ENCODE measurements at places on chromosomes 1 and 21.
A peak's percentile ranks its signal among the peaks of the same experiment; 100 is the strongest.

DNA sequence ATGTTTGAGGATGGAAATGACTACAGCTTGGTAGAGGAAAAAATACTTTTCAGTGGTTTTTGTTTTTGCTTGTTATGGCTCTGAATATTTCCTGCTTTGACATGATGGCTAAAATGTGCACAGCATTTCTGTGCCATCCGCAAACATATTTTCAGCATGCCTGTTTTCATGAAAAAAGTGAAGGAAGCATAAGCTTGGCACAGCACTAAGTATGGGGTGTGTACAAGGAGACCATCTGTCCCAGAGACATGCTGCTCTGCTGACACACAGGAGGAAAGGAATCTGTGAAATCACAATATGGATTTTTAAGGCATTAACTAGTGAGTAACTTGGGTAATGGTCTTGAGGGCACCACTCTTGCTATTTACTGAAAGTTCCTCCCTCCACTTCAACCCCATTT lies 595.5 kb downstream of the RWDD3 start:
- no peak for DNase-seq

DNA sequence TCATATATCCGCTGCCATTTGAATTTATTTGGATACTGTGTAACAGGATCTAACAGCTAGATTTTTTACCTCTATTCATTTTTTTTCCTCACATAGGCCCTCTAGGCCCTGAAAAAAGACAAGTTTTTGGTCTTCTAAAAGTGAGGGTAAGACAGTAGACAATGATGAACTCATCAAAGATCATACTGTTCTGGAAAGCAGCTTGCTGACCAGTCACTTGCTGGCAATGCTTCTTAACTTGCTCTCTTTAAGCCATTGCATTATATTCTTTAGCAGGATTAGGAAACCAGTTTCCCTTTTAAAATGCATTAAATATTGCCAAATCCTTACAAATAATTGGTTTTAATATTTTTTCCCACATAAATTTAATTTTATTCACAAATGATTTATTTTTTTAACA lies 65.5 kb downstream of the SYT14 start:
- DNase-seq: no peak

GRCh38 chr1:192786576-192786975 lies 22.3 kb upstream of the RGS2 start:
- DNase-seq: no peak

- DNase-seq: no peak
Measured at GRCh38 chr1:209927466-209927865, 10.6 kb upstream of the SYT14 start.

GRCh38 chr1:211713231-211713630 lies 37.8 kb upstream of the NEK2 start:
- DNase-seq: no peak

GRCh38 chr1:193260056-193260745 lies 73.8 kb upstream of the B3GALT2 start:
- DNase-seq: no peak

DNA sequence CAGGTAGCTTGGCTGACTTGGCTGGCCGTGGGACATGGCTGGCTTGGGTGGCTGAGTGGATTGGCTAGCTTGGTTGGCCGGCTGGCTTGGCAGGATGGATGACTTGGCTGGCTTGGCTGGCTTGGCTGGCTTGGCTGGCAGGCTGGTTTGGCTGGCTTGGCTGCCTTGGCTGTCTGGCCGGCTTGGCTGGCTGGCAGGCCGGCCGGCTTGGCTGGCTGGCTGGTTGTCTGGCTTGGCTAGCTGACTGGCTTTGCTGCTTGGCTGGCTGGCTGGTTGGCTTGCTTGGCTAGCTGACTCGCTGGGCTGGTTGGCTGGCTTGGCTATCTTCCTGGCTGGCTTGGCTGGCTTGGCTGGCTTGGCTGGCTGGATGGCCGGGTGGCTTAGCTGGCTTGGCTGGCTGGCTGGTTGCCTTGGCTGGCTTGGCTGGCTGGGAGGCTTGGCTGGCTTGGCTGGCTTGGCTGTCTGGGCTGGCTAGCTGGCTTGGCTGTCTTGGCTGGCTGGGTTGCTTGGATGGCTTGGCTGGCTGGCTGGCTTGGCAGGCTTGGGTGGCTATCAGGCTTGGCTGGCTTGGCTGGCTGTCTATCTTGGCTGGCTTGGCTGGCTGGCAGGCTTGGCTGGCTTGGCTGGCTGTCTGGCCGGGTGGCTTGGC lies 129.7 kb upstream of the FAM72C start:
- DNase-seq: no peak

DNA sequence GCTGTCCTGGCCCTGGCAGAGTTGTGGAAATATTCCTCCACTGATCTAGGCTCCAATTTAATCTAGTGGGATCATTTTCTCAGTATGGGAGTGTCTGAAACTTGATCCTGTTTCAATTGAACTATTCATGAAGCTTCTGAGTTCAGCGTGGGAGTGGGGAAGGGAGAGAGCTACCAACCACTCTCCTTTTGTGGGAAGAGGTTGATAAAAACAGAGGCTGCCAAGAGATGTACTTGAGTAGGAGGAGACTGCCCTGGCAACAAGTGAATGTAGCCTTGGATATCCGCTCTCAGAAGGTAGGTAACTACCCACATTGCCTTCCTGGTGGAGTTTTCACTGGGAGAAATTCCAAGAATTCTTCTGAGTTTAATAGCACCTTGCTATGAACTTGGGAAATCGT lies at the start of gene CTXND2:
Gene CTXND2 (plus strand): TSS at position 119 of the 400 bp plus-strand sequence. CDS start 25,179 bp downstream, outside the sequence.
- no peak for DNase-seq

DNA sequence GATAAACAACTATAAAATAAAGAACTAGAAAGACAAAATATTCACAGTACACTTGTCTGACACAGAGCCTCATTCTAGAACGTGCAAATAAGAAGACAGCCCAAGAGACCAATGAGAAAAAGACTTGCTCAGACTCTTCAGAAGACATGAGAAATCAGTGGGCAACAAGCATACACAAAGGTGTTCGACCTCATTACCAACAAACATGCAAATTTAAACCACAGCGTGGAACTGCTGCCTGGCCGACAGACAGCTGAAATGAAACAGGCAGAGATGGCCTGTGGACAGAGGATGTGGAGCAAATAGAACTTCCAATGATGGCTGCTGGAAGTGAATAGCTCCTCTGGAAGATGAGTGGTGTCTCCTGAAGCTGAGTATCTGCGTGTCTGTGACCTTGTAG lies 22.4 kb upstream of the COL6A1 start:
- DNase-seq: no peak

GRCh38 chr1:157691285-157691920 lies 9.2 kb downstream of the FCRL3 start:
- DNase-seq: no peak

DNA sequence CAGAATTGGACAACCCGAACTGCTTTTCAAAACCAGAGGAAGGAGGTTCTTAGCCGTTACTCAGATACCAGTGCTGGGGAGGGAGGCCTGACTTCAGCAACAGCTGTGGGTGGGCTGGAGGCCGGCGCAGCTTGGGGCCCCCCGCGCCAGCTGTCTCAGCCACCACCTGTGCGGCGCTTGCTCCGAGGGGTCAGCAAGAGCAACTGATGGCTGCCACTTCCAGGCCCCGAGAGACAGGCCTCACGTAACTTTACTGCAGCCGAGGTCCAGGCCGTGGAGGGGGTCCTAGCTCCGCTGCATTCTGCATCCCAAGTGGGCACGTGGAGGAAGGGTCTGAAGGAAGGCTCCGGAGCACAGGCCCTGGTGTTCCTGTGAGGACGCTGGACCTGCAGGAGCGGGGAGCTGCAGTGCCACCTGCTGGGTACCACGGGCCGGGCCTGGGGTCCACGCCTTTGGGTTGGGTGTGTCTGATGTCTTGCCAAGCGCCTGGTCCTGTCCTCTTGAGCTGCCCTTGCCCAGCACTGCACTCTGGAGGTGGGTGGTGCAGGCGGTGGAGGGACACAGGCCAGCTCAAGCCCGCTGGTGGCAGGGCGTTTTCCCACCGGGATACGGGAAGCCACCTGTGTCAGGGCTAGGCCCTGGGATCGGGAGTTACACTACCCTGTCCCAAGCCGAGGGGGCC lies 9.8 kb downstream of the THAP3 start:
- no peak for DNase-seq

GRCh38 chr1:97680470-97680869 lies 240.4 kb downstream of the DPYD start:
- no peak for DNase-seq

GRCh38 chr1:167457936-167458584 lies 60.3 kb downstream of the CD247 start:
- DNase-seq: no peak

- DNase-seq: no peak
Measured at GRCh38 chr1:103109311-103109920, 1.1 kb upstream of the COL11A1 start.

DNA sequence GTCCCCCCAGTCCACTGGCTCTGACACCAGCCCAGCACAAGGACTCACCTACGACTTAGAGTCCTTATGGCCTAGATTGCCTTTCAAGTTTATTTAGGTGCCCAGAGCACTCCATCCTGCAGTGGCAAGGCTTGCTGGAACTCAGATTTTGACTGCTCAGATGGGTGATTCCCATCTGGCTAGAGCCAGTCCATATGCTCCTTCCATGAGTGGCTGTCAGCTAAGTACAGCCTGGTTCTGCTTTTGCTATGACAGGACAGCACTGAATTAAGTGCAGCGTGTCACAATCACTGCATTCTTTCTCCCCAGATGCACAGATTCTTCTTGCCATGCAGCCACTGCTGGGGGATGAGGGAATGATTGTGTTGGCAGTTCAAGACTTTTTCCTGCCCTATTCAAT lies 43.8 kb downstream of the GPR52 start:
- DNase-seq: no peak

- DNase-seq: no peak
Measured at GRCh38 chr21:31360717-31361116, 16.7 kb upstream of the TIAM1 start.

GRCh38 chr1:67839826-67840225 lies 6.6 kb upstream of the GNG12 start:
- no peak for DNase-seq

DNA sequence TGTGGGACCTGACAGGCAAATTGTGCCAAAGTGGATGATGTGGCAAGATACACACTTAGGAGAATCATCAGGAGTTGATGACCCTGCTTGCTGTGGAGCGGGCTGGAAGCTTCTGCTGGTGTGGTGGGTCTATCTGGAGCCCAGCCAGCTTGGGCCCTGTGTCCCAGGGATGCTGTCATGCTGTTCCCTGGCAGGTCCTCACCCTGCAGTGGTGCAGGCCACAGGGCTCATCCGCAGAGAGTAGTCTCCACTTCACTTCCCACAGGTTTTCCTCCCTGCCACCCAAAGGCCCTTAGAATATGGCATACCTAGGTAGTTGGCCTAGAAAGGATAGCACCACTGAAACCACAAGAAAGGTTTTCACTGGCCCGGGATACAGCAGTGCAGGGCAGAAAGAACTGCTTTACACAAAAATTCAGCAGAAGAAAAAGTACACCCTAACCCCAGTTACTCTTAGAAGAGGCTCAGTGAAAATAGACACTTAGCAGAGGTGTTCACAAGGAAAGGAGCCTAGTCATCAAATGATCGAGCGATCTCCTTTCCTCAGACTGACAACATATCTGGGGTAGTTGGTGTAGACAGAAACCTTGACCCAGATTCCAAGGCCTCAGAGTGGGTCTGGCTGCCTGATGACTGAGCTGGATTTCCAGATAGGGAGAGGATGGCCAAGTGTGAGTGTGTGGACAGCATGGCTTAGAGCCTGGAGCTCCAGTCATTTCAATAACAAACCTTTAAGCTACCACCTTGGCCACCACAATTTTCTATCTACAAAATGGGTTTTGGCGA lies 1.3 kb upstream of the C1orf226 start:
- DNase-seq: no peak

- no peak for DNase-seq
Measured at GRCh38 chr1:198167436-198167934, 10.7 kb downstream of the NEK7 start.

GRCh38 chr1:193264313-193265065 lies 78.1 kb upstream of the B3GALT2 start:
- no peak for DNase-seq

DNA sequence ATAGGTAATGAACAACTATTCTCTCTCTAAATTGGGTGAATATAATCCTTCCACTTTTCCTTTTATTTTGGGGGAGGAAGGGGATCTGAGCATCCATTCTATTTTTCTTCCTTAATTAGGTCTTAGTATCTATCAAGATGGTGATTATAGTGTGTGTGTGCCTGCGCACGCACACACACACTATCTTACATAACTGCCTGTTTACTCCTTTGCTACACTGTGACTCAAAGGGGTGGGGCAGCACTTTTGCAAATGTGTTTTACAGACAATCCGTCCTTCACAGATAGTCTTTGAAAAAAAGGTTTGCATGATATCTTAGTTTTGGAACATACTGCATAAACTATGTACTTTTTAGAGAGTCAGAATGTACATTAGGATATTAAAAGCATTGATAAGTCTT lies 191.5 kb downstream of the SDCCAG8 start:
- DNase-seq: no peak

- DNase-seq: no peak
Measured at GRCh38 chr1:187241971-187242370, 413.2 kb downstream of the PLA2G4A start.

GRCh38 chr1:197916500-197916983 lies 630 bp upstream of the LHX9 start:
- DNase-seq: no peak

DNA sequence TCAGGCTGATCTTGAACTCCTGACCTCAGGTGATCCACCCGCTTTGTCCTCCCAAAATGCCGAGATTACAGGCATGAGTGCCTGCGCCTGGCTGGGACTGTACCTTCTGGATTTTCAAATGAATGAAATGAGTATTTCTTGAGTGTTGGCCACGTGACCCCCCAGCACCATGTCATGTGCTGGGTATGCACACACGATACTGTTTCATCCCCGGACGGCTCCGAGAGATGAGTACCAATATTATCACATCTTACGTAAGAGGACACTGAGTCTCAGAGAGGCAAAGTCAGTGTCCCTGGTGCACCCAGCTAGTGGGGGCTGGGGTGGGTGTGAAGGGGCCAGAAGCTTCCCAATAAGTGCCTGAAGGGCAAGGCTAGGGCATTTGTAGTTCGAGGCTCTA lies 780 bp upstream of the CROCC start:
- DNase-seq: no peak

DNA sequence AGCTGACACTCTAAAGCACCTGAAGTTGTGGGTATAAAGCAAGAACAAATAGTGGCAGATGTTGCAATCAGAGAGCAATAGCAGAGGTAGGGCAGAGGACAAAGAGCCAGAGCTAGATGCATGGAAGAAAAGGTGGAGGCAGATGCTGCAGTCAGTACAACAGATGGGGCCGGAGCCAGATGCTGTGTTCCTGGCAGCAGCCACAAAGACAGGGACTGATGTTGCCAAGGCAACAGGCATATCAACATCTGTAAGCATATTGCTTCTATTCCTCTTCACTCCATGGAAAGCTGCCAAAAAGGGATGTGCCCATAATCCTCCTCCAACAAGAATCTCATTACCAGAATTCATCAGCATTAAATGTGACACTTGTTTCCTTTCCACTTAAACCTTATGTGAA lies 108.0 kb downstream of the TNNI3K start:
- DNase-seq: peak; percentile 86

- no peak for DNase-seq
Measured at GRCh38 chr1:54359393-54360162, 46.6 kb downstream of the SSBP3 start.

GRCh38 chr1:238778113-238778512 lies 608.3 kb upstream of the CHRM3 start:
- no peak for DNase-seq

- no peak for DNase-seq
Measured at GRCh38 chr1:8821084-8821483, 3.6 kb upstream of the RERE start.

- DNase-seq: no peak
Measured at GRCh38 chr1:180042988-180043622, 88.5 kb downstream of the CEP350 start.

GRCh38 chr1:224087286-224087794 lies 26.6 kb upstream of the FBXO28 start:
- DNase-seq: no peak

GRCh38 chr1:119038363-119038762 lies 50.2 kb upstream of the TBX15 start:
- DNase-seq: no peak

All from NCI-H1092 (cell line).